Renal pelvis (tissue), 12 donors: ENCODE measurements at places on chromosomes 4 and X. TPM values are rescaled to one million over a fixed set of nuclear protein-coding genes. Genes with fewer than 3 reads are reported as not detected.

DNA sequence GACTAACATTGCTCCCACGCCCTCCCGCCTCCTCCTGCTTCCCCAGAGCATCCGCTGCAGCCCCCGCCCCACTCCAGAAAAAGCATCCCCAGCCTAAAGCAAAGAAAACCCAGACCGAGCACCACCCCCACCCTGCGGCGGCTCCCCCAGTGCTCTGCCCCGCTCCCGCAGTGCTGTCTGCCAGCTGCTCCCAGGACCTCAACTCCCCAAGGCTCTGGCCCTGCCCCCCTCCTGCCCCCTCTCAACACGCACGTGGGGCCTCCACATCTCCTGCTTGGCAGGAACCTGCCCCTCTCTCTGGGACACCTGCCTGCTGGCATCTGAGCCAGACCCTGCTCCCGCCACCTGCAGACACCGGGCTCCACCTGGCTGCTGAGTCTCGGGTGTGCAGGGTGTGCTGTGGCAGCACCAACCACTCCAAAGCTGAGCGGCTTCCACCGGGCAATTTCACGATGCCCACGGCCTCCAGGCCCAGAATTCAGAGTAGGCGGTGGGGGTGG is 79.4 kb downstream of the FAM53A start:
- DNase-seq = no peak

ZFP92 gene
- polyA plus RNA-seq = 1.1 TPM

- no peak for DNase-seq
These were observed 25.4 kb upstream of the TBC1D1 start for GRCh38 chr4:37865450-37865849.

DNA sequence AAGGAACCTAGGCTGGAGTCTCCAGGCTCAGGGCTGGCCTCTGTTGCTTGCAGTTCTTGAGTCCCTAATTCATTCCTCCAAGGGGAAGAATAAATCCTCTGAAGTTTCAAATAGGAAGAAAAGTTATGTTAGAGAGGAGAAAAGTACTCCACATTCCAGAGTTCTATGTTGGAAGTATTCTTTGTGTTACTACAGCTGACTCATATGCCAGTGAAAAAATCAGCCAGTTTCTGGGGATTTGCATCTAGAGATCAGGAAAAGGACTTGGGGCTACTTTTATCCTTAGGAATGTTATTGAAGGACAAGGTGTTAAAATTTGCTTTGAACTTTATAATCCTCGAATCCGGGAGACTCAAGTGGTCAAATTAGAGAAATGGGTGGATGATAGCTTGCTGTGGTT is 11.7 kb upstream of the NUDT9 start:
- DNase-seq = no peak

- no peak for DNase-seq
These were observed 27.6 kb upstream of the CFAP299 start for GRCh38 chr4:80307774-80308465.

COL4A5 gene
- polyA plus RNA-seq = 138 TPM

TXK gene
- 2.2 TPM for polyA plus RNA-seq

DNA sequence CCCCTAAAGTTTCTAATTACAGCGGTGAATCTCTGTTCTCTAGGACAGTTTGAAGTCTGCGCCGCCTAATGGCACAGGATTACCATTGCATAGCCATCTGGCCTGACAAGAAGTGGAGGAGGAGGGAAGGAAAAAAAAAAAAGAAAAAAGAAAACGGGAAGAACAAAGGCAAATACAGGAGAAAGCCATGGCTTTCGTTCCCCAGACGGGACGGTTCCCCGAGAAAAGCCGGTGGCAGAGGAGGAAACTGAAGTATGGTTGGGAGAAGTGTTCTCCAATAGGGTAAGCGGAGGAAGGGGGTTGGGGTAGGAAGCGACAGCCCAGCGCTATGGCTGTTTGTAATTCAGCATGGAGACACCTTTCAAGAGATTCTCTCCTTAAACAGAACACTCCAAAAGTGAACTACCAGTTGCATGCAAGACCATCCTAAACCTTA is 80.8 kb downstream of the HMGN5 start:
- peak; percentile 67 for DNase-seq
